ENCODE measurements at places on chromosomes 16 and 17.

GRCh38 chr17:67549820-67550219, 167.9 kb upstream of the NOL11 start:
- DNase-seq: no peak

DNA sequence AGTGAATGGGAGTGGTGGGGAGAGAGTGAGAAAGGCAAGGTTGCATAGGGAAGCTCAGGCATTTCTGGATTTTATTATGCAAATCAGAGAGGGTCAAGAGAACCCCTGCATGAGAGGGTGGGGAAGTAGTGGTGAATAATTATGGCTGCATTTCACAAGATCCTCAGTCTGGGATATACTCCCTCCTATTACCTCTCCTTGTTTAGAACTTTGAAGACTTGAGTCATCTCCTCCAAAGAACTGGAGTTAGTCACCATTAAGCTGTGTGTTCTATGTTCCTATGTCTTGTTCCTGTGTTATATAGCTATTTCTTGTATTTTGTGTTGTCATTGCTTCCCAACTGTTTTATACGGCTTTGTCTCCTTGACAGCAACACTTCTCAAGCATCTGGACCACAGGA, 18.4 kb downstream of the SOX9 start:
- no peak for DNase-seq

- DNase-seq: no peak
Measured at GRCh38 chr16:74035816-74036215, 260.8 kb upstream of the PSMD7 start.

GRCh38 chr17:16948587-16949376, 23.1 kb downstream of the TNFRSF13B start:
- DNase-seq: no peak

- no peak for DNase-seq
Measured at GRCh38 chr17:32541640-32542039, 54.8 kb downstream of the CDK5R1 start.

DNA sequence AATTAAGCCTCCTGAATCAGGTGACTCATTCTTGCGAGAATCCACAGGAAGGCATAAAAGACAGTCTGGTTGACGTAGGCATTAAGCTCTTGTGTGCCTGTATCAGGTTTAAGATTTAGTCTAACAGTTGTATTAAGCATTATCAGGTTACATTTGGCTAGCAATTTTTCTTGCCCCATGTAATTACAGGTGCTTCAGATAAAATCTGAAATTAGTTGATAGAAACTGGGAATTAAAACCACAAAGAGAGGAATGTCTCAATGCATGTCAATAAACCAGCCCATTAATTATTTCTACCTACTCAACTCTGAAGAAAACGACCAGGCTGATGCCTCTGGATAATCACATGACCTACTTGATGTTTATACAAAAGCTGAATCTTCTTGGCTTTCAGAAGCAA, 217.2 kb downstream of the CA10 start:
- no peak for DNase-seq

DNA sequence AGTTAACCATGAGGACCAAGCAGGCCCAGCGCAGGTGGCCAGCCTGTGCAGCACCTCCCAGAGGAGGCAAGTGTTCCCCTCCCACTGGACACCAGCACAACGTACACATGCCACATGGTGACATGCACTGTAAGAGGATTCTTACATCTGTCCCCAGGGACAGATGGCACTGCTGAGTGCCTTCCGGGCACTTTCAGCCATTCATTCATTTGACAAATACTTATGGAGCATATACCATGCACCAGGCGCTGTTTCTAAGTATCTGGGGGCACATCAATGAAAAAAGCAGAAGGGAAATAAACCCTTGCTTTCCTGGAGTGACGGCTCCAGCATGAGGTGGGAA, 79.6 kb downstream of the GAS7 start:
- DNase-seq: no peak

GRCh38 chr17:32275060-32276042, 9.7 kb downstream of the RHBDL3 start:
- no peak for DNase-seq

- no peak for DNase-seq
Measured at GRCh38 chr16:26970292-26970691, 96.4 kb upstream of the C16orf82 start.

GRCh38 chr17:15271741-15272140, 6.6 kb upstream of the PMP22 start:
- no peak for DNase-seq

GRCh38 chr17:29154516-29155226, 25.5 kb downstream of the MYO18A start:
- no peak for DNase-seq

DNA sequence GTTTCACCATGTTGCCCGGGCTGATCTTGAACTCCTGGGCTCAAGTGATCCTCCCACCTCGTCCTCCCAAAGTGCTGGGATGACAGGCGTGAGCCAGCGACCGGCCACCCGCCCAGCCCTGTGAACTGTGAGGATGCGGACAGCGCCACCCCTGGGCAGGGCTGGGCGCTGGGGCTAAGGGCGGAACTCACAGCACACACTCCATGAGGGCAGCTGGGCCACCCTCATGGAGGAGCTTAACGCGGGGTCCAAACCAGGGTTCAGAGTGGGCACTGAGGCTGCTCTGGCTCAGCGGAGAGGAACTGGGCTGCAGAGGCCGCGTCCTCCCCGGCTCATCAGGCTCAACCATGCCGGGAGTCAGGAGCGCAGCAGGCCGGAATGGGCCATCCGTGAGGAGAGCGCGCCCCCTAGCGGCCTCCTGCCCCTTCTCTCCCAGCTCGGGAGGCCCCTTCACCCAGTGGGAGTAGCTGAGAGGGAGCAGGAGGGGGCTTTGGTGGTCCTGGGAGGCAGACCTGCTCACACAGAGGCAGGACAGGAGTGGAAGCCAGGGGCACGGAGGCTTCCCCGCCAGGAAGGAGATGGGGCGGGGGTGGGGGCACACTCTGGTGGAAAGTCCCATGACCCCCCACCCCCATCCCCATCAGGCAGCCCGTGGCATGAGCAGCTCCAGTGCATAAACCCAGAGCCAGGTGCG, 13.8 kb downstream of the CORO7 start:
- no peak for DNase-seq

DNA sequence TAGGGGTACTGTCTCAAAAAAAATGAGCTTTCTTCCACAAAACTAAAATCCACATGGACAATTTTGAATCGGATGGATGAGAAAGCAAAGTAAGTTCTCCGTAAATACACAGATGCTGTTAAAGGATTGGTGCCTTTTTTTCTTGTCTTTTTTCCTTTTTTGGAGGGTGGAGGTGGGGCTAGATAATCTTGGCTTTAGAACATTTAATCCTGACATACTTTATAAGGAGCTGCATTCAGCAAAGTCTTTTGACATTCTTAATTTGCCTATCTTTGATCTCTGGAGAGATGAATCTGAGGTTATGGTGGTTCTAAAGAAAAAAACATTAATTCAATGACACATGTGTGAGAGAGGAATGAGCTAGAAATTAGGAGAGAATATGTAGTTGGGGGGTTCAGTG, 312.3 kb upstream of the KCNJ16 start:
- no peak for DNase-seq

DNA sequence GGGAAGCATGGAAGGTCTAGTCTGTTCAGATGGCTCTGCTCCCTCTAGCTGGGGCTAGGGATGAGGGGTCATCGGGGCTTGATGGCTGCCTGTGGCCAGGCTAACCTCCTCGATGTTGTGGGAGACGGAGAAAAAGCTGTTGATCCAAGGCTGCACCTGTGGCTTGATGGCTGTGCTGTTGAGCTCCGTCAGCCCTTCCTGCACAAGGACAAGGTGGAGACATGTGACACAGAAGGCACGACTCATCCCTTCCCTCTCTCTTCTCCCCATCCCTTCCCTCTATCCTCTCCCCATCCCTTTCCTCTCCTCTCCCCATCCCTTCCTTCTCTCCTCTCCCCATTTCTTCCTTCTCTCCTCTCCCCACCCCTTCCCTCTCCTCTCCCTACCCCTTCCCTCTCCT, 28.2 kb downstream of the FCSK start:
- no peak for DNase-seq

DNA sequence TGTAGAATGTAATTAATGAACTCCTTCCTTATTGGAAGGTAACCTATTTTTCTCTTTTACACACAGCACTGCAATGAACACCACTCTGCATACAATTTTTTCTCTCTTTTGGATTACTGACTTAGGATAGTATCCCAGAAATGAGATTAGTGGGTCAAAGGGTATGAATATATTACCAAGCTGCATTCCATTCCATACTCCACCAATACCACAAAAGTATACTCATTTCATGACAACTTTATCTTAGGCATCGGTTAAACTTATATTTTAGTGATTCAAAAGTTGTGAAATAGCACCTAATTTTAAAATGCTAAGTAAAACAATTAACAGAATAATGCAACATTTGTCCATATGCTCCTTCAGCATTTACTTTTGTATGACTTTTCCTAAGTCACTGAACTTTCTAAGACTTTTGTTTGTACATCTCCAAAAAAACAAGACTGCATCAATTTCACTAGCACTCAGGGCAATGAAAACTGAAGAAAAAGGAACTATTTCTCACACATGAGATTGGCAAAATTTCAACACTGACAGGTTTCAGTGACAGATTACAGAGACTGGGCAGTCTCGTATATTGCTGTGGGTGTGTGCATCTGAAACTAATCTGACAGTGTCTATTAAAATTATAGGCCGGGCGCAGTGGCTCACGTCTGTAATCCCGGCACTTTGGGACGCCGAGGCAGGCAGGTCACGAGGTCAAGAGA, 32.1 kb downstream of the HELZ start:
- no peak for DNase-seq

GRCh38 chr17:57671667-57672632, 73.1 kb downstream of the CCDC182 start:
- DNase-seq: peak; percentile 54

- DNase-seq: peak; percentile 47
Measured at GRCh38 chr17:15260376-15261257, 4.5 kb downstream of the PMP22 start.

DNA sequence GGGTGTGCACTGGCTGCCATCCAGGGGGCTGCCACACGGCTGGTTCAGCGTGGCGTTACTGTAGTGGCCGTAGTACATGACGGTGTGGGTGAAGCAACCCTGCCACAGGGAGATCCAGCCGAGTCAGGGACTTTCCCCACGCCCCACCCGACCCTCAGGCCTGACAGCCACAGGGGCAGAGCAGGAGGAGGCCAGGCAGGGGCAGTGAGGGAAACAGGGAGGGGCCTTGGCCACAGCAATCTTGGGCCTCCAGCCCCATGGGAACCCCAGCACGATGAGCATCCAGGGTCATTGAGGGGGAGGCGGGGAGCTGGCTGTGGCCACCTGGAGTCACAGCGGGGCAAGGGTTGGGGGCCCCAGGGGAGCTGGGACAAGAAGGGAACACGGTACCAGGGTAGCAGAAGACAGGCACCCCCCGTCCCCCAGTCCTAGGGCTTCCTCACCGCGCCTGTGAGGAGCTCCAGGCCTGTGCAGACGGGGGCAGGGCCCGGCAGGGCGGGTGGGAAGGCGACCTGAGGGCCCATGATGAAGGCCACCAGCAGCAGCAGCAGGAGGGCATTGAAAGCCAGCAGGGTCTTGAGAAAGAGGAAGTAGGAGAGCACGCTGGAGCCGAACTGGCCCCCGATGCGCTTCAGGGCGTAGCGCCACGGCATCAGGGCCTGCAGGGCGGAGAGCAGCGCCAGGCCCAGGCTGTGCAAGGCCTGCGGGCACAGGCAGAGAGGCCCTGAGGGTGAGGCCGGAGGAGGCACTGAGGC, 4.3 kb downstream of the TMC6 start:
- no peak for DNase-seq

DNA sequence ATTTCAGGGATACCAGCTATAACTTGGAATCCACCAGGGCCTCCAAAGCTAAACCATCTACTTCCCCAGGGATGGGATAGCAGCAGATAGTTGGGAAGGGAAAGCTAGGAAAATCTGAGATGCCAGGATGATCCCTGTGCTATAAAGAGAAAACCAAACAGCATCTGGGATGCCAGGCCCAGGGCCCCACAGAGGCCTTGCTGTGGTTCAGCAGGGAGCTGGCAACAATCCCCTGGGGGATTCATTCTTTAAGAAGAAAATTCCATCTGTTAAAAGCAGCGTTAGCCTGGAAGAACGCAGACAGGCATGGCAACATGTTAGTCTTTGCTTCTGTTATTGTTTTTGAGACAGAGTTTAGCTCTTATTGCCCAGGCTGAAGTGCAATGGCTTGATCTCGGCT, 16.6 kb downstream of the MYO18A start:
- no peak for DNase-seq

- no peak for DNase-seq
Measured at GRCh38 chr17:36149296-36149820, 27.1 kb downstream of the TBC1D3B start.

DNA sequence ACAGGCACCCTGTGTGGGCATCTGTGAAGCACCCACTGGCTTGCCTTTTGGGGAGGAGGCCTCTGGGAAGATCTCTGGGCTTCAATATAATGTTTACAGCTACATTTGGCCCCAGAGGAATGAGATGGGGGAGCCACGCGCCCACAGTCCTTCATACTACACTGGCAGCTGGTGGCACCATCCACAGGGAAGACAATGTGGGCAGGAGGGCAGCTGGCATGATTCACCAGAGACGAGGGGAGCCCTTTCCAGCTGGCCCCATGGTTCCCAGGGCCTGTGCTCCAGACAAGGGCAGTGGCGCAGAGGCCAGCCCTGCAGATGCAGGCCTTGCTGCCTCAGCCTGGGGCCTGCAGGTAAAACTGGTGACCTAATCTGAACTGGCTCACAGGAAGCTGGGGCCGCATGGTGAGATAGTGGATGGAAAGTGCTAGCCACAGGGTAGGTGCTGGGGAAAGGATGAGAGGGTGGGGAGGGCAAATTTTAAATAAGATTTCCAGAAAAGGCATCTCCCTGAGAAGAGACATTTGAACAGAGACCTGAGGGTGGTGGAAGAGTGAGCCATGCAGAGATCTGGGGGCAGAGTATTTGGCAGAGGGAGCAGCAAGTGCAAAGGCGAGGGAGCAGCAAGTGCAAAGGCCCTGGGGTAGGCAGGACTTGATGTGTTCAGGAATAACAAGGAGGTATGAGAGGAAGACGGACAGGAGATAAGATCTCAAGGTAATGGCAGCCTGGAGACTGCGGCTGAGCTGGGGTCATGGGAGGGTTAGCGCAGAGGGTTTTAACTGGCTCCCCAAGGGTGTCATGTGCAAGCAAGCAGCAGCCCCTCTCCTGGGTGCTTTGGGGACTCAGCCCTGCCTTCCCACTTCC, 12.1 kb upstream of the KCNJ12 start:
- DNase-seq: no peak

DNA sequence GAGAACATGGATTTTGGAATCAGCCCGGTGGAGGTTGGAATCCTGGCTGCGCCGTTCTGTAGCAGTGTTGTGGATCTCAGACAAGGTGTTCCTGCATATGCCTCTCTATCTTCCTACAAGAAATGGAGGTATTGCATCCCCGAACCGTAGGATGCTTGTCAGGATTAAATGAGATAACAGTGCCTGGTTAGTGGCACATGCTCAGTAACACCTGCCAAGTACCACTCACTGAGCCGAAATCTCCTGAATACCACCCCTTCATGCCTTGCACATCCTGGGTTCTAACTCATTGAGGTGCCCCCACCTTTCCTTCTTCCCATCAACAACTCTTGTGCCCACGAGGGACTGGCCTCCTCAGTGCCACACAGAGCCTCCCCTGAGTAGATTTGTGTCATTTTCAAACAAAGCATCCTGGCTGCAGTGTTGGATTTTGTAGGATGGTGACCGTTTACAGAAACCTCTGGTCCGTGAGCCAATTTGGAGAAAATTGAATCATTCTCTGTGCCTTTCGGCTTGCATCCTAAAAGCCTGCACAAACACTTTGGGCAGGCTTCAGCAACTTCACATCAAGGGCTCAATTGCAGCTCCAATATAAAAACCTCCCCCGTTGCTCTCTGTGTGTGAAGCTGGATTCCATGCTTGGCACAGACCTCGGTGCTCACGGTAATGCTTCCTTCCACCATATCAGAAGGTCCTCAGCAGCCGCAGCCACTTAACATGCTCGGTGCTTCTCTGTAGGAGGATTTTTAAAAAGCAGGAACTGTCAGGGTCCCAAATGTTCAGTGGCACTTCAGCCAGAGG, 84.2 kb downstream of the WWOX start:
- no peak for DNase-seq
